A673 (cell line): ENCODE measurements at places on chromosomes 12 and 14. TPM values are rescaled to one million over a fixed set of nuclear protein-coding genes. Genes with fewer than 3 reads are reported as not detected.
A peak's percentile ranks its signal among the peaks of the same experiment; 100 is the strongest.

DNA sequence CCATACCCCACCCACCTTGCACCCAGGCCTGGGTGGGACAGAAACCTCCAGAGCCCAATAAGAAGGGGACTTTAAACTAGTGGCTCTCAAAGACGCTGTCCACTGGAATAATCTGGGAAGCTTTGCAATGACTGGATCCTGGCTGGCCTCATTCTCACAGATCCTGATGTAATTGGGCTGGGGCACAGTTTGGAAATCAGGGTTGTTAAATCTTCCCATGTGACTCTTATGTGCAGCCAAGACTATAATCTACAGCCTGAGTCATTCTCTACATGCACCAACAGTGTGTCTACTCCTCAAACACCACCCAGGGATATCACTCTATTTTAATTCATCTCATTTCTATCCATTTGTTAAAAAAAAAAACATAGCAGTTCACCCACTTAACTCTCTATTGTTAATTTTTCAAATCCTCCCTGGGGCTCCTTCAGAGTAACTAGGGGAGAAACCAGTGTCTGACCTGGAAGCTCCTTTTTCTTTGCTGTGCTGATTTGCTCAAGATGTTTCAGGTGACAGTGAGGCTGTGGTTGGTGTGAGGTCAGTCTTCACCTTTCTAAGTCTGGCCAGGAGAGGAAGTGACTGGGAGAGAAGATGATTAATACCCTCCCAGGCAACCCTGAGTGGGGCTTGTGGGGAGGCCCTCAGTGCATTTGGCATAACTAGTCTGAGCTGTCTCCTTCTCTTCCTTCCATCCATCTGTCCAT lies 211.6 kb upstream of the SFSWAP start:
- DNase-seq: no peak
- no peak overlapping the region for H3K27ac ChIP-seq
- H3K27me3 ChIP-seq: peaks cover 8% of the 10 kb centered on the region
- H3K4me1 ChIP-seq: no peaks in the 10 kb centered on the region

- no peak overlapping the region for H3K4me3 ChIP-seq
- no peak overlapping the region for H3K27ac ChIP-seq
- H3K27me3 ChIP-seq: no peaks in the 10 kb centered on the region
- DNase-seq: no peak
Observed at GRCh38 chr14:68703093-68703492, 89.8 kb downstream of the ZFP36L1 start.

DNA sequence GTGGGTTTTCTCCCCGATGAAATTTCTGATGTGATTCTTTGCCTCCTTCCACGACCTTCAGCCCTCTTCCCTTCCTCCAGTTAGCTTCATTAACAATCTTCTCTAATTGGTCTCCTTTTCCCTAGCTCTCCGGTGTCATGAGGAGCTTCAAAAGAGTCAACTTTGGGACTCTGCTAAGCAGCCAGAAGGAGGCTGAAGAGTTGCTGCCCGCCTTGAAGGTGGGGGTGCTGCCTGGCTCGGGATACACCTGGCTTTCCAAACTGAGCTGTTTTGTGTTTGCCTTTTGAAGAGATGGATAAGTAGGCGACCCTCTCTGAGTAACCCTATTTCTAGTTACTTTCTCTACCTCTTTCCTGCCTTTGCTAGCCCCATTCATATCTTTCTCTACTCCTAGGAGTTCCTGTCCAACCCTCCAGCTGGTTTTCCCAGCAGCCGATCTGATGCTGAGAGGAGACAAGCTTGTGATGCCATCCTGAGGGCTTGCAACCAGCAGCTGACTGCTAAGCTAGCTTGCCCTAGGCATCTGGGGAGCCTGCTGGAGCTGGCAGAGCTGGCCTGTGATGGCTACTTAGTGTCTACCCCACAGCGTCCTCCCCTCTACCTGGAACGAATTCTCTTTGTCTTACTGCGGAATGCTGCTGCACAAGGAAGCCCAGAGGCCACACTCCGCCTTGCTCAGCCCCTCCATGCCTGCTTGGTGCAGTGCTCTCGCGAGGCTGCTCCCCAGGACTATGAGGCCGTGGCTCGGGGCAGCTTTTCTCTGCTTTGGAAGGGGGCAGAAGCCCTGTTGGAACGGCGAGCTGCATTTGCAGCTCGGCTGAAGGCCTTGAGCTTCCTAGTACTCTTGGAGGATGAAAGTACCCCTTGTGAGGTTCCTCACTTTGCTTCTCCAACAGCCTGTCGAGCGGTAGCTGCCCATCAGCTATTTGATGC lies 797 bp downstream of the ESPL1 start:
- peak overlapping the region; percentile 87 for H3K27ac ChIP-seq
- H3K36me3 ChIP-seq: peaks cover 43% of the 10 kb centered on the region
- H3K27me3 ChIP-seq: no peaks in the 10 kb centered on the region
- peaks cover 18% of the 10 kb centered on the region for H3K4me1 ChIP-seq
- peak overlapping the region; percentile 86 for H3K4me3 ChIP-seq
- no peak for DNase-seq

Gene PSEN1
- 38.7 and 41.9 TPM in 2 replicates for total RNA-seq

- H3K4me3 ChIP-seq: no peak overlapping the region
- DNase-seq: no peak
- H3K36me3 ChIP-seq: peaks cover 1% of the 10 kb centered on the region
- H3K27ac ChIP-seq: no peak overlapping the region
Observed at GRCh38 chr14:54577494-54577893, 10.6 kb downstream of the SAMD4A start.
